Hippocampal formation (tissue), 2 donors: ENCODE measurements at places on chromosomes 3 and 15.

GRCh38 chr3:43004282-43004681, 25.2 kb downstream of the GASK1A start:
- DNase-seq = no peak

GRCh38 chr3:99191186-99191585, 289.7 kb upstream of the DCBLD2 start:
- no peak for DNase-seq

DNA sequence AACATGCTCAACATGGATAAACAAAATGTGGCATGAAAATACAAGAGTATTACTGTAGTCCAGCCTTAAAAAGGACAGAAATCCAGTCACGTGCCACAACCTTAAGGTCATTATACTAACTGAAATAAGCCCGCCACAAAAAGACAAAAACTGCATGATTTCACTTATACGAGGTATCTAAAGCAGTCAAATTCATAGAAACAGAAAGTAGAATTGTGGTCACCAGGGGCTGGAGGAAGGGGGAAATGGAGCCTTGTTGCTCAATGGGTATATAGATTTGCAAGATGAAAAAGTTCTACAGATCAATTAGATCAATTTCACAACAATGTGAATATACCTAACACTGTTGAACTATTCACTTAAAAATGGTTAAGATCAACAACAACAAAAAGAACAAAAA, 7.4 kb downstream of the GLB1 start:
- no peak for DNase-seq

DNA sequence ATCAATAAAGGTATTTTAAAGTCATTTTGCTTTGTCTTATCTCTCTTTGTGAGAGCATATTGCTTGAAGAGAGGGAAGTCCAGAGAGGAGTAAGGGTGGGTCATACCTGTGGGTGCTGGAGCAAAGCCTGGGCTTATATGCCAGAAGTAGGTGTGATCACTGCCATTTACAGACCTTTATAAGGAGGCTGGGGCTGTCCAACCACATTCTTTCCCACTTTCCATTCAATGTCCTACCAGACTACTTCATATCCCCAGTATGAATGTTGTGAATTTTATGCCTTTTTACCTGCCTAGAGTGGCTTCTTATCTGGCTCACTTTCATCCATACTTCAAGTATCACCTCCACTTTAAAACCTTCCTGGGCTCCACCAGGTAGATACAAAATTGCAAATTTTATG, 39.4 kb upstream of the ST6GAL1 start:
- DNase-seq = no peak

DNA sequence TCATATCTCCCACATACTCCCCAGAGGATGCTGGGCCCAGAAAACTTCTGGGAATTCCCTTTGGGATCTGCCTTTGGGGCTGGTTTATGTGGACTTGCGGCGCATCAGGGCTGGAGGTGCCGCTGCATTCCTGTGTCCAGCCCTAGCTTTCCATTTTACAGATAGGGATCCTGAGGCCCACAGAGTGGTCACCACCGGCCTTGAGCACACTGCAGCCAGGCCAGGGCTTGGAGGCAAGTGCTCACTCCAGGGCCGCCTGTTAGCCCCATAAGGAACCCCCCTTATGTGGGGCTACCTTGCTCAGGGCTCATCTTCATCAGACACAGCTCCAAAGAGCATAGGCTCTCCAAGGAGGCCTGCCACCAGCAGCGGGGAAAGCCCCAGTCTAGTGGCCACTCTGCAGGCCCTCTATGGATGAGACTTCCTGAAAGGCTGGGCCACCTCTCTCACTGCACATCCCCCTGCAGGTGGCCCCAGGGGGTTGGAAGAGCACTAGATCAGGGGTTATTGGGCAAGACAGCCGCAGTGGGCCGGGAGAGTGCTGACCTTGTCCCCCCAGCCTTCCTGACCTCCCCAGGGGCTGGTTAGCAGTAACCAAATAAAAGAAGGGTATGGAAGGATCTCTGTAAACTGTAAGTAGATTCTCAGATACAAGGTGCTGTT, 9.2 kb upstream of the ATP2B2 start:
- no peak for DNase-seq

DNA sequence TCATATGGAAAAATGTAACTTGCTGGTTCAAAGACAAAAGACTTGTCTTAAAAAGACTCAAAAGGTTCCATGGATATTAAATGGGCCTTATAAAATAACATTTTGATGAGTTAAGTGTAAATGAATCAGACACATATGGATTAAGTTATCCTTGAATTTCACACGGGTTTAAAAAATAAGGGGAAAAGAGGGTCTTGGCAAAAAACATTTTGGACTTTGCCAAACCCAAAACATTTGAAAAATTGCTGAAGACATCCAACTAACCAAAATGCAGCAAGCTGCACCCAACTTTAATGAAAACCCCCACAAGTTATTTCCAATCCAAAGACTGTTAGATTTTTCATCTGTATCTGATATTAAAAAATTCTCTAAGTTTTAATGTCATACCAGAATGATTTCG, 200.7 kb downstream of the MEIS2 start:
- DNase-seq = no peak

GRCh38 chr3:89946884-89947283, 839.5 kb downstream of the EPHA3 start:
- DNase-seq = no peak

GRCh38 chr3:122307976-122308375, 17.1 kb upstream of the CSTA start:
- no peak for DNase-seq

- no peak for DNase-seq
These were observed 642.3 kb downstream of the PLOD2 start for GRCh38 chr3:145518639-145519038.

DNA sequence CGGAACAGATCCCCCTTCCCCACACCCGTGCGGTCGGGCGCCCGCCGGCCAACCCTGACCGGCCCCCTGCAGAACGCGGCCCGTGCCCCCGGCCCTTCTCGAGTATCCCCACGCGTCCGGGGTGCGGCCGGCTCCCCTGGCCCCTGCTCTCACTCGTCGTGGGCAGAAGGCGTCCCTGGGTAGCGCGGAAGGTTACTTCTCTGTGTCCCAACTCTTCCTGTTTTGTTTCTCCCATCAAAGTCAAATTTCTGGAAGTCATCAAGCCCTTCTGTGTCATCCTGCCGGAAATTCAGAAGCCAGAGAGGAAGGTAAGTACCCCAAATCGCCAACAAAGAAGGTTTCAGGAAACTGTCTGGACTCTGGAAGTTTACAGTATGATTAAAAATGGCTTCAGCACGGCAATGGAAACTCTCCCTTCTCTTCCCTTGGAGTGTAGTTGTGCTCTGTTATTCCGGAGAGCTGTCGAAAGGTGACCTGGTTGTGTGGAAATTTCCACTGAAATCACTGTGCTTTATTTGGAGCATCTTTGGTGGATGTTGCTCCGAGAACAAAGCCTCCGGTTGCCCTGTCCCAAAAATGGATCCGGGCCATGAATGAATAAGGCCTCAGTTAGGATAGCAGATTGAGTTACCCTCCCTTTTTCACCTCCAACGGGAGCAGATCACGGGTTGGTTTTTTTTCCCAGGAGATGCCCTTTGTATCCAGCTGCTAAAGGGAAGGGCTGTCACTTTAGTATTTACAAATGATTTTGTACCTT, 536 bp downstream of the SEC61A1 start:
- DNase-seq = no peak

DNA sequence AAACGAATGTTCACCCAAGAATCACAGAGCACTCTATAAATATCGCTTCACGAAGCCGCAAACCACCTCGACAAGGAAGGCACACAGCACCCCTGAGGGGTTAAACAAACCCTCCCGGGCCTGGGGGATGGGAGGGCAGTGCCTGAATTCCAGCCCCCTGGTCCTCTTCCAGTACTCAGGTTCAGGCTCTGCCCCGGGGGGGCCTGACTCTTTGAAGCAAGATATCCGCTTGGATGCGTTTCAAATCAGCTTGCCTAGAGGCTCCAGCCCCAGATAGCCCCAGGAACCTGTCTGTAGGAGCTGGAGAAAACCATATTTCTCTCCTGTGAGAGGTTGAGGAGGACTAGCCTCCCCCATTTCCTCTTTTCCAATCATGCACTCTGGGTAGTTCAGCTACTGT, 194.7 kb downstream of the WNT5A start:
- no peak for DNase-seq

DNA sequence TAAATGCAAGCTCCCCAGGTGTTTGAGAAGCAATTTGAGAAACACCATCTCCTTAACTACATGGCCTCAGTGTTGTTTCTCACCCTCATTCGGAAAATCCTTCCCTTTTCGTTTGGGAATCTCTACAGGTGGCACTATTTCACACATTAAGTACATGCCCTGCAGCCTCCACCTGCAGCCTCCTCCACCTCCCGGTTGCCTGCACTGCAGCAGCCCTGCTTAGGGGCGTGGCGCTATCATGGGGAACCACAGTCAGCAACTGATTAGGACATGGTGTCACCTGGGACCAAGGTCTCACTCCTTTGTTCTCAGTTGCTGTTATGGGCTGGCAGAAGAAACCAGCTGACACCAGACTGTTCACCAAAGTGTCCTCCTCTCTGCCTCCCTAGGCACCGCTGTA, 11.7 kb upstream of the ZNF774 start:
- no peak for DNase-seq

DNA sequence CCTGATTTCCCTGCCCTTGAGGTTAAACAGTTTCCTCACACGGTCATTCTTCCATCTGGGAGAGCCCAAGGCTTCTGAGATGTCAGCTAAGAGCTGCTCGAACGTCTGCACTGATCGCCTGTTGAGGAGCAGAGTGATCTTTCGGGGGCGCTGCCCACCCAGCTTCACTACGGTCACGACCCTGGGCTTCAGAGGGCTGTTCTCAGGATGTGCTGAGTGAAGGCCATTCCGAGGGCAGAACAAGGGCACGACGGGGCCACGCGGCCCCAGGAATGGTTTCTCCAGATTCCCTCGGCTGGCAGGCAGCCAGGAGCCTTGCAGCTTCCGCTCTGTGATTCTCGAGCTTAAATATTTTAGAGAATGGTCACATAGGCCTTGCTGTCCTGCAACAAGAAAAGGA, 25.7 kb downstream of the DCLK3 start:
- DNase-seq = no peak

DNA sequence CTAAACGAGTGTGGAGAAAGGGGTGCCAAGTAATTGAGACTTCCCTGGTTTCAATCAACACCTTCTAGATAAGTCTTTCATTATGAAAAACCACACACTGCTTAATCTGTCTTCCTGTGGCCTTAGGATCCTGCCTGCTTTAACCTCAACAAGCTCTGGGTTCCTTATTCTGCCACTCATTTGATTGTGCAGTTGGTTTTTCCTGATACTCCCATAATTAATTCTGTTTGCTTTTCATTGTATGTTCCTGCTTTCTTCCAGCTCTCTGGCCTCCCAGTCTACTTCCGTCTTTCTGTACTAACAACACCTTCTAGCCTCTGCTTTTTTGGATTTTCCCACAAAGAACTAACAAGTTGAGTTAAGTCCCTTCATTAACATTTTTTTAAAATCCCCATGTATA, 20.2 kb upstream of the GCNT3 start:
- no peak for DNase-seq

- no peak for DNase-seq
These were observed 3.0 kb downstream of the ZBED2 start for GRCh38 chr3:111592143-111592542.

GRCh38 chr15:98067339-98067738, 106.8 kb downstream of the ARRDC4 start:
- DNase-seq = no peak

GRCh38 chr3:79249701-79250100, 518.1 kb downstream of the ROBO1 start:
- no peak for DNase-seq

DNA sequence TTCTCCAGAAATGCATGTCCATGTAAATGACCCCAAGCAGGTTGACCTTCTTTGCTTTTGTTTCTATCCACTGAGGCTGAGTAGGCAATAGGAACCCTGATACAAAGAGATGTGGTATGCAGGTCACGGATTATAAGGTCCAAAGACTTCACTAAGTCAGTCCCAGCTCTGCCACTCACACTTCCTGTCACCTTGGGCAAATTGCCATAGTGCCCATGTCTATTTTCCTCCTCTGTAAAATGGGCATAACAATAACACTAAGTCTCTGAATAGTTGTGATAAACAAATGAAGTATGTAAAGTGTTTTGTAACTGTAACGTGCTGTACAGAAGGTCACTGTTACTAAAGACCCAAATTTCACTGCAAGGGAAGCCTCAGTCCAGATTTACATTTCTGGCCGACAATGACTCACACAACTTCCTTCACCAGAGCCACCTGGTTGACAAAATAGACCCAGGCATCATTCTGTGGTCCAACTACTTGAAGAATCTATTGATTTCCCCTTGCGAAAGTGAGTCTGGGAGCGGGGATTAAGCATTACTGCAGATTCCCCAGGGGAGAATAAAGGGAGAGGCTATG, 175.4 kb upstream of the LPP start:
- no peak for DNase-seq

- no peak for DNase-seq
These were observed 374.5 kb downstream of the IL20RB start for GRCh38 chr3:137332297-137332696.

- no peak for DNase-seq
These were observed 96.7 kb upstream of the PPP2R3A start for GRCh38 chr3:135868801-135869200.

DNA sequence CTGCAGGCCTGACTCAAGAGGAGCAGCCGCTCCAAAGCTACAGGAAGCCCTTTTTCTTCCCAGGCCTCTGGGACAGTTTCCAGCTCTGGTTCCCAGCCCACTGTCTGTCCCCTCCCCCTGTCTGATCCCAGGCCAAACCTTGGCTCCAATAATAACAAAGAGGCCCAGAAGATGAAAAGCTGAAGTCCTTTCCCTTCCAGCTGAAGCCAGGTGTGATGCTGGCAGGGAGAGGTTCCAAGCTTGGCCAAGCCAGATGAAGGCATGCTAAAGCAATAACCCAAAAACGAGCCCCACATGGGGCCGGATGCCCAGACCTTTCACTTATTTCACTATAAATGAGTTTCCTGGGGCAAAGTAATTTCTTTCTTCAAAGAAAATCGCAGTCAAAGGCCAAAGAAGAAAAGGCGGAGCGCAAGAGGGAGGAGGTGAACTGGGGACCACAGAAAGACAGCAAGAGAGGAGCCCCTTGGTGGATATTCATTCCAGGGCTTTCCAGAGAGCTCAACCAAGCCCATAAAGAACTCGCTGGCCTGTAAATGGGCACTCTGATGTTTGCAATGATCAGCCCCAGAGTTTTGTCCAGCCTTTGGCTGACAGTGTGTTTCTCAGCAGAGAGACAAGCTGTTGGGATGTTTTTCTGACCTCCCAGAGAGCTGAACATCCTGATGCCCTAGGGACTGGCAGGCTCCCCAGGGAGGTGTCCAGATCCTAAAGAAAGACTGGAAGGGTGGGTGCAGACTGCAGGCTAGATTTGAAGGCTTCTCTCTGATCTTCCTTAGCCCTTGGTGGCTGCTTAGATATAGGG, 157.6 kb downstream of the UACA start:
- peak; percentile 68 for DNase-seq

GRCh38 chr3:178381555-178381954, 154.7 kb upstream of the KCNMB2 start:
- DNase-seq = no peak
